Astrocyte of the cerebellum (primary cell): ENCODE measurements at places on chromosomes 5 and 9.

DNA sequence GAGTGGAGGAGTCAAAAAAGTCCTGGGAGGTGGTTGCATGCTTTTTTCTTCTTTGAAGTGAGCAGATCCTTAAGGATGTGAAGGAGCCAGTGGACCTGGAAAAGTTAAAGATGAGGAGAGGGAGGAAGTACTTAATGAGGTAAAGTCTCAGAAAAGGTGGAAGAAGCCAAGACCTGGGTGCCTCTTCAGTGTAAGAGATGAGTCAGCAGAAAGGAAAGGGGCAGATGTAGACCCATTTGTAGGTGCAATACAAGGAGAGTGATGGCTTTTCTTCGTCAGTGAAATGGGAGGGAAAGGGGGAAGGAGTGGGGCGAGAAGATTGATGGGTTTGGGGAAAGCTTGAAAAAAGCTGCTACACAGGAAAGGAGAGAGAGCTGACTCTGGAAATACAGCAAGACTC is 82.9 kb downstream of the ANGPTL2 start:
- no peak for DNase-seq

- no peak for DNase-seq
Measured at GRCh38 chr9:26956860-26957233, 635 bp downstream of the IFT74 start.

DNA sequence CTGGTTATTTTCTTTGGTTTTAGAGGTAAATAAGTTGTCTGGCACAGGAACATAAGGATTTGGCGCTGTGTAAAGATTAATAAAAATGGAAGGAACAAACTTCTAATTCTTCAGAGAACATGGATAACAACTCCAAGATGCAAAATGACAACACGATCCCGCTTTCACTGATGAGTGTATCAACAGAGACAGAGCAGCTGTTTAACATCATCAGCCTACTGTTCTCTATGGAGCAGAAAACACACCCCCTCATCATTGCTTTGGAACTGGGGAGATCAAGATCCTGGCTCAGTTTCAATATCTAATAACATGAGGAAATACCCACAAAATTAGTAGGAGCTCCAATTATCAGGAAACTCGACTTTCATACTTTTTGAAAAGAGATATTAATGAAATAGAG is 8.3 kb upstream of the GAS1 start:
- DNase-seq: no peak

- DNase-seq: no peak
Measured at GRCh38 chr9:569296-569695, 272.2 kb upstream of the DMRT1 start.

DNA sequence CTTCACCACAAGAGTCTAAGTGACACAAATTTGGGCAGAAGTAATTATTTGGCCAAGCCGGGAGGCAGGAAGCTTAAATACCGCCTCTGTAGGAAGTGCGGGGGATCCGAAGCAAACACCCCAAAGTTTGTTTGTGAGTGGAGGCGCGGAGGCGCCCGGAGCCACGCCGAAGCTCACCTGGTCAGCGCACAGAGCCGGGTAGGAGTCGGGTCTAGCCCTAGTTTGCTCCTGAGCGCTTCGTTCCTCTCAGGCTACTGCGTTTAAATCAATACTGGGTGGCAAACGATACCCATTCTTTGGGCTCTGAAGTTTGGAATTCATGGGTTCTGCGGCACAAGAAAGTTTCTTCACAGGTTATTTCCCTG is 855 bp downstream of the MCC start:
- no peak for DNase-seq

DNA sequence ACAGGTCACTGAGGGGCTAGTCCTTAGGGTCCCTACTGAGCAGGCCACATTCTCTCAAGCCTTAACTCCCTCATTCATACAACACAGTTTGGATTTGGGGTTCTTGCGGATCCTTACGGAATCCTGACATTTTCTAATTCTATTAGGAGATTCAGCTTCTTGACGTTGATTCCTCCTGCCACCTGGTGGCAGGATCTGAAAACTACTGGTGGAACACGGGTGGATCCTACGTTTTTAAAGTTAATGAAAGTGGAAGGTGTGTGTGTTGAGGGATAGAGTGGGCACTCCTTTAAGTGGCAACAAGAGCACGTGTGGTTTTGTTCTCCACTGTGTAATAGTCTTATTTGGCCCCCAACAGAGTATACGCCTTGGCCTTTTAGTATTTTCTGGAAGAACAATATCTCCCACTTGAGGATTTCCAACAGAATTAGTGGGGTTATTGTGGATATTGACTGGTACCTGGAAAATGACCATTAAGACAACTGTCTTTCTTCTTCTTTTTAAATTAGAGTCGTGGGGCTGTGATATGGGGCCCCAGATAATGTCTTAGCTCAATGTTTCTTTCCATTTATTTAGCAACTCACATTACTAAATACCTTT is 25.2 kb downstream of the SLC28A3 start:
- DNase-seq: peak; percentile 46

DNA sequence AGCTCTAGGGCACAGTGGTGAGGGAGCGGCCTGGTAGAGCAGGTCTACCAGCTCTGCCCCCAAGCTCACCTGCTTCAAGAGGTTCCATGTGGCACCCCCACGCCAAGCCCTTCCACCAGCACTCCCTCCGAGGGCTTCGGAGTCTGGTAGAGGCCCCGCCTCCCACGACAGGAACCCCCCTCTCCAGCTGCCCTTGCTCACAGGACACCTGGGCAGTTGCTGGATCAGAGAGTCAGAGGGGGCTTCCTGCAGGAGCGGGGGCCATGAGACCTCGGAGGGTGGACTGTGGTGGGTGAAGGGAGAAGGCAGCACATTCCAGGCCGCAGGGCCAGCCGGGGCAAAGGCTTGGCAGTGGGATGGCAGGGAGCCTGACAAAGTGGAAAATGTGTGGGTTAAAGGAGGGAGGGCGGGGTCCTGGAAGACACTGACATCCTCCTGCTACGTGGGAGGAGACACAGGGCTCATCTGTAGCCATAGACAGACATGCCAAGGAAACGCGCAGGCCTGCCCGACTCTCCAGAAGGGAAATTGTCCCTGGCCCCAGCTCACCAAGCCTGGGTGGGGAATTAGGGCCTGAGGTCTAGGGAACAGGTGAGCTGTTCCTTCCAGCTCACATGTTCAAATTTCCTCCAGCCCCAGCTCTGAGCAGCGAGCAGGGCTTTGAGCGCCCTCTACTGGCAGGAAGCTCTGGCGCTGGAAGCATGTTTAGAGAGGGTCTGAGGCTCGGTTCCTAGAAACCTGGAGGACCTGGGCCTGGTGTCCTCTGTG is 74.2 kb downstream of the NTNG2 start:
- DNase-seq: peak; percentile 44

GRCh38 chr9:105187781-105188180 is 56.7 kb upstream of the SLC44A1 start:
- peak; percentile 60 for DNase-seq

- DNase-seq: no peak
Measured at GRCh38 chr5:106097340-106097739, 1573.4 kb downstream of the EFNA5 start.

GRCh38 chr5:15487228-15487627 is 12.8 kb upstream of the FBXL7 start:
- DNase-seq: no peak

GRCh38 chr5:38941912-38942311 is 96.1 kb downstream of the OSMR start:
- no peak for DNase-seq

DNA sequence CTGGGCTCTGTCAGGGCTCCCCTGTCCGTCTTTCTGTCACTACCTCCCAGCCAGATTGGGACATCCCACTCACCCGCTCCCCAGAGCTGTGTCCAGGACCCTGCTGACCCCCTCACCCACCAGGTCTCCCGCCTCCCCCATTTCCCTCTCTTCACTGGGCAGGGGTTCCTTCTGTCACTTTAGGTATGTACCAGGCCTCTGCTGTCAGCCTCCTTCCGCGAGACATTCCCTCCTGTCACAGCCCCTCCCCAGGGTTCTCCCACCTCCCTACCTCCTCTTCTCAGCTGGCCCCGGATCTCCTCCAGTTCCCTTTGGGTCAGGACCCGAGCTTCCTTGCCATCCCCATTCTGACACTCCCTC is 488 bp downstream of the POLR1E start:
- DNase-seq: no peak

DNA sequence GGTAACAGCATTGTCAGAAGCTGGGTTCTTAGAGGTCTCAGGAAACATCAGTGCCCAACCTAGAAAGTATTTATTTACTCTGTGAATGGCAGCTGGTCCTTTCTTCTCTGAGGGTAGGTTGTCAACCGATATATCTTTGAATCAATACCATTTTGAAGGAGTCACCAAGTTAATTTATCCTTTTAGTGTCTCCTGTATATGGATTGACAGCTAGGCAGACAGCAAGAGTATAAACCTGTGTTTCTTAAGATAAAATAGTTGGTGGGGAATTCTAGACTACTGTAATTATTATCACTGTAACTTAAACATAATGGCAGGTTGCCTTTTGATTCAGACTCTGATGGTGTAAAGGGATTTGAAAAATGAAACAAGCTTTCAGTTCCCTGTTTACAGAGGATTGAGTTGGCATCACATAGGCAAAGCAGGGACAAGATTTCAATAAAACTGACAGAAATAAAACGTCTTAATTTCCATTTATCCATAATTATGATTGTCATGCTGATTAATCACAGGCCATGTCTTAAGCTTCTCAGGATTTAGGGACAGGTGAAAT is 190.8 kb upstream of the HAPLN1 start:
- DNase-seq: no peak

DNA sequence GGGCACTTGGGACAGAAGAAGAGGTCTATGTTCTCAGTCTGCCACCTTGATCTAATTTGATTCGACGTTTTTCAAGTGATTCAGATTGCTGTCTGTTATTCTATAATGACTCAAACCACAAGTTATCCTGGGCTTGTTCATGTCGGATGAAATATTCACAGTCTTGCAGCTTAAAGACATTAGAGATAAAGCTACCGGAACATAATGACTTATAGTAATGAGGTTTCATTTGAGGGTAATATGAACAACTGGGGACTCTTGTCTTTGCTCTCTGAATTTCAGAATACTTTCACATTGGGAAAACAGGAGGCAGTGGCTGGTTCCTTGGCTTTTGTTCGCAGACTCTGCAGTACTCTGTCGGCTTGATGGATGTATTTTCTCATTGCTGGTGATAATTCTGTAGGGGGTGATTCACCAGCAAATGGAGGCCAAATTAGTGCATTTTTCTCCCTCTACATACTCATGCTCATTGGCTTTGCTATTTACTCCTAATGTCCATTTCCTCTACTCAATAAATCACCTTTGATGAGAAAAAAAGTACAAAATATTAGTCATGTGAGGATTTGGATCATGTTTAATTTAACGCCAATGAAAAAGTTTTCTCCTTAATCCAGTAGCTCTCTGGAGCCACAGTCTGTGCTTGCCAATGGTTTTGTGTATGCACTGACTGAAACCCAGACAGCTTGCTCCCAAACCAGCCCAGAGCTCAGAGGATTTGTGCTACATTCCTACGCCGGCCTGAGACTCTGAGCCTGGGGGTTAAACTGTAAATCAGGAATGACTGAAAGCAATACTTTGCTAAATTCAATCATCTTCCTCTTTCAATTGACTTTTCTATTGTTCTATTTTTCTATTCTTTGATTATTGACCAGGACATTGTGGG is 154.7 kb upstream of the ANKH start:
- peak; percentile 59 for DNase-seq

DNA sequence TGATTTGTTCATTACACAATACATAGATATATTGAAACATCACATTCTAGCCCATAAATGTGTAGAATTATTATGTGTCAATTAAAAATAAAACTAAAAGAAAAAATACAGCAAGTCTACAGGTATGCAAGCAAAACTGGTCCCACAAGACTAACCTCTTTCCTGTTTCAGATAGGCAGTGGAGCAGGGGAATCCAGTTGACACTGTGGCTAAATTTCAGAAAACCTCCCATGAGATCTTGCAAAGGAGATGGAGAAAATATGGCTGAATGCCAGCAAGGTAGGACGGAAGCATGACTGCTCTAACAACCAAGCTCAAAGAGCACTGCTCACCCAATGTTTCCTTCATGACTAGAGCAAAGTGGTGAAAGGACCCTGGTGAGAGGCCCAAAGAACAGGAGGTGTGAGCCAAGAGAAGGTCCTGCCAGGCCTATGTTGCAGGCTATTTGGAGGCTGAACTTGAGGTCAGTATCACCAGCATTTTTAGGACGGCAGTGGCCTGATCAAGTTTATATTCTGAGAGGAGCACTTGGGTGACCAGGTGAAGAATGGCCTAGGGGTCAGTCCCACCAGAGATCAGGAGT is 1.1 kb upstream of the SH3TC2 start:
- no peak for DNase-seq

DNA sequence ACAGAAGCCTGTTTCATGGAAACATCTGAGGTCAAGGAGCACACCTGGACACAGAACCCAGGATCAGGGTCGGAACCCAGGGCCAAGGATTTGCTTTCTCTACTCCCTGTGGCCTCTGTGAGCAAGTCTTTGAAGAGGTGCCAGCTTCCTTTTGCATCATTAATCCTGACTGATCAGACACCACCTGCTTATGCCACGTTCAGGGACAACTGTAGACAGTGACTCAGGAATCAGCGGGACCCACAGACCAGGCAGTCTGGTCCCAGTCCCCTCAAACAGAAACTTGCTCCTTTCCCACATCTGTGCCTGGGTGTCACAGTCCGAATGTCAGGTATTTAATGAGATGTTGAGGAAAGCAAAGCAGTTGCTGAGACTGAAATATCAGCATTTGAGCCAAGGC is 154.8 kb downstream of the SGCD start:
- no peak for DNase-seq

DNA sequence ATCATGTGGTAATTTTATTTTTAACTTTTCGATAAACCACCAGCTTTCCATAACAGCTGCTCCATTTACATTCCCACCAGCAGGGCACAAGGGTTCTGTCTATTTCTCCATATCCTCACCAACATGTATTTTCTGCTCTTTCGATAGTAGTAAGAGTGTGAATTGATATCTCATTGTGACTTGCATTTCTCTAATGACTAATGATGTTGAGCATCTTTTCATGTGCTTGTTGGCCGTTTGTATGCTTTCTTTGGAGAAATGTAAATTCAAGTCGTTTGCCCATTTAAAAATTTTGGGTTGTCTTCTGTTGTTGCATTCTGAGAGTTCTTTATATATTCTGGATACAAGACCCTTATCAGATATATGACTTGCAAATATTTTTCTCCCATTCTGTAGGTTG is 45.9 kb downstream of the PSD2 start:
- DNase-seq: no peak

GRCh38 chr9:116765011-116765410 is 77.9 kb downstream of the TRIM32 start:
- no peak for DNase-seq

DNA sequence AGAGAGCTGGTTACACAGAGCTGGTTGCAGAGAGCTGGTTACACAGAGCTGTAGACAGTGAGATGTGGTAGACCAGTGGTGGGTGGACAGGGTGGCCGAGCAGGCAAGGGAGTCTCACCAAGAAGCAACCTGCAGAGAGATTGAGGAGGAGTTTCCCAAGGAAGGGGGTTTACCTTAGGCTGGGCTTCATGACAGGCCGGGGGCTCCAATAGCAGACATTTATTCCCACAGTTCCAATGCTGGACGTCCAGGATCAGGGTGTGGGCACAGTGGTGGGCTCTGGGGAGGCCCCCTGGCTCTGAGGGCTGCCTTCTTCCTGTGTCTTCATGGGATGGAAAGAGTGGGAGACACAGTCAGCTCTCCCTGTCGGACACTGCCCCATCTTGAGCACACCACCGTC is 386.9 kb upstream of the IRX4 start:
- no peak for DNase-seq
